ENCODE measurements at places on chromosomes 5 and 9.

DNA sequence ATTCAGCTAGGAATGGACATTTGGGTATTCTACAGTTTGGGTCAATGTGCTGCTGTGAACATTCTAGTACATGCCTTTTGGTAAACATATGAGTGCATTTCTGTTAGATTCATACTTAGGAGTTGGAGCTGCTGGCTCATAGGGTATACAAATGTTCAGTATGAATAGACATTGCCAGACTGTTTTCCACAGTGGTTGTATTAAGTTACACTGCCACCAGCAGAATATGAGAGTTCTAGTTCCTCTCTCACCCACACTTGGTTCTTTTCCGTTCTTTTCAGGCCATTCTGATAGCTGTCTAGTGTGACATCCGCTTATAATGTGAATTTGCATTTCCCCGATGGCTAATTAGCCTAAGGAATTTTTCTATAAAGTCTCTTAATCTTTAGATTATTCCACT, 25.0 kb downstream of the STOM start:
- no peak for DNase-seq

DNA sequence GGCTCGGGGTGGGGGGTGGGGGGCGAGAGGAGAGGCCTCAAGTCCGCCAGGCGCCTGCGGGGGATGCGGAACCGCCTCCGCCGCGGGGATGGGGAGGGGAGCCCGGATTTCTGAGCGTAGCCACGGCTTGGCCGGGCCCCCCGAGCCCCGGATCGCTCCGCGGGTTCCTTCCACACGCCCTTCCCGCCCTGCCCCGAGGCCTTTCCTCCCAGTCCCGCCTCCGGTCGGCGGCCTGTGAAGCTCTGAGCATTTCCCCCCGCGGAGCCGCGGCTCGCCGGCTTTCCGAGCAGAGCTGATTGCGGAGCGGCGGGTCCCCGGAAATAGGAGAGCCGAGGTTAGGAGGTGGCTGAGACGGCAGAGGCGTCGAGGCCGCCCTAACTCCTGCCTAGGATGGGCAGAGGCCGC, 6.1 kb downstream of the IRX4 start:
- DNase-seq: no peak

DNA sequence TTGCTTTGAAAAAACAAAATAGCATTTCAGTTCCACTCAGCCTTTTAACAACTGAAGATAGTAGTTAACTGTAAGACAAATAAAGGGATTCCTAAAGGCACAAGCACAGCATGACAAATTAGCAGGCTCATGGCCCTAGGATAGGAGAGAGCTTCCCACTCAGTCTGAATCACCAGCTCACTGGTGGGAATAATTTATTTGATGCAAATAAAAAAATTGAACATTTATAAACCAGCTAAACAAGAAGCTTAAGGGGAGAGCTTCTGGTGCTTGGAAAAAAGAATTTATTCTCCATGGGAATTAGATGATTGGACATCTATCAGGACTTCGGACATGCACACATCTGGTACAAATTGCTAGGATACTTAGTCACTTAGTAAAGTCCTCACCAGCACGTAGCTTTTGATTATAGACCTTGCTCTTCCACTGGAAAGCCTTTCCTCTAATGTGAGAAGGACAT, 294.1 kb upstream of the TNC start:
- DNase-seq: no peak

- peak; percentile 27 for DNase-seq
These were observed 266.2 kb downstream of the NSG2 start for GRCh38 chr5:174311531-174312269.

GRCh38 chr5:37738057-37738691, 101.7 kb downstream of the GDNF start:
- no peak for DNase-seq

DNA sequence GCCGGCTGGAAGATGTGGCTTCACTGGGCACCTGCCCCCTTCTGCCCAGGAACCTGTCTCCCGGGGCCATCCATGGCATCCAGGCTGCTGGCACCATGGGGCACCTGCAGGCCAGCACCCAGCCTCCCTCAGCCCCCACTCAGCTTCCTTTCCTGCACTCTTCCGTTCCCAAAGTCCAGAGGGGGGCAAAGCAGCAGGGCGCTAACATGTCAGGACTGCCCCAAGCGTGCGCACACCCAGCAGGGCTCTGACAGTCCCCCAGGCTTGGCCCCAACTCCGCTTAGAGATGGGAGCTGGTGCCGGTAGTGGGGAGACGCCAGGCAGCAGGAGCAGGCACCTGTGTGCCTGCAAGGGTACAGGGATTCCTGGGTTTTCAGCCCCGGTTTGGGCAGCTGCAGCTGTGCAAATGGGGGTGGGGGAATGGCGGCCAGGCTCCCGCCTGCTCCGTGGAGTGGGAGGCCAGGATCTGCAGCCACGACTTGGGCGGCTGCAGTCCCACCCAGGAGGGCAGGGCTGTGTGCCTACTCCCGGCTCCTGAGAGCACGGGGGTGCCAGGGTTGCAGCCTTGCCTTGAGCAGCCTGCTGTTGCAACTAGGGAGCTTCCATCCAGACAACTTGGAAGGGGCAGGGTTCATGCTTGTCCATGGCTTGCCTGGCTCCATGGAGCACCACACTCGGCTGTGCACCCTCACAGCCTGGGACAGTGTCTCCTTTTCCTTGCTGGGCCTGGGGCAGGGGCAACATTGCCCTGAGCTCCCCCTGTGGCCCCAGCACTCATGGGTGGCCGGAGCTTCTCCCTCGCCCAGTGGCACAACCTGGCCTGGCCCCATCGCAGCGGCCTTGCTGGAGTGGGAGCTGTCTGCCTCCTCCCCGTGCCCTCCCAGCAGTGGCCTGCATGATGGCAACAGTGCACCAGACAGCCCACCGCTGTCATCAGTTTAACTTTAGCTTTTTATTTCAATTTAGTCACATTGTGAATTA, 561.1 kb downstream of the MTRR start:
- DNase-seq: no peak

- DNase-seq: no peak
These were observed 9.6 kb downstream of the LAMC3 start for GRCh38 chr9:131018621-131019020.

- no peak for DNase-seq
These were observed 128.5 kb downstream of the NUDT12 start for GRCh38 chr5:103434057-103434456.

GRCh38 chr5:107670087-107670931, 428 bp downstream of the EFNA5 start:
- DNase-seq: peak; percentile 23

DNA sequence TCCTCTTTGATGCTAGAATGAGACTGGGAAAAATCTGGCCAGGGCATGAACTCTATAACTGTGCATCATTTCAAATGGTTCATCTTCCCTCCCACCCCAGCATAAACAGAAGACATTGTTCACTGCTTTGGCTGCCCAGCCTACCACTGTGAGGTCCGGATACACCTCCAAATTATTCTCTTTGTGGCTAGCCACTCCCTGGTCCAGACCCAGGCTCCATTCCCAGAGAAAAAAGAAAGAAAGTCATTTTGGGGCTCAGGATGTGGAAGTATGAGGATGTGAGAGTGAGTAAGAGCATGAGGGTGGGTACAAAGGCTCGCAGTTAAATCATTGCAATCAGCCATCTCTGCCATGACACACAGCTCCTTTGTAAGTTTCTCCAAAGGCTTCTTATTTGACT, 559.2 kb downstream of the PSAT1 start:
- DNase-seq: no peak

GRCh38 chr9:99787556-99787955, 34.1 kb upstream of the NR4A3 start:
- DNase-seq: no peak

DNA sequence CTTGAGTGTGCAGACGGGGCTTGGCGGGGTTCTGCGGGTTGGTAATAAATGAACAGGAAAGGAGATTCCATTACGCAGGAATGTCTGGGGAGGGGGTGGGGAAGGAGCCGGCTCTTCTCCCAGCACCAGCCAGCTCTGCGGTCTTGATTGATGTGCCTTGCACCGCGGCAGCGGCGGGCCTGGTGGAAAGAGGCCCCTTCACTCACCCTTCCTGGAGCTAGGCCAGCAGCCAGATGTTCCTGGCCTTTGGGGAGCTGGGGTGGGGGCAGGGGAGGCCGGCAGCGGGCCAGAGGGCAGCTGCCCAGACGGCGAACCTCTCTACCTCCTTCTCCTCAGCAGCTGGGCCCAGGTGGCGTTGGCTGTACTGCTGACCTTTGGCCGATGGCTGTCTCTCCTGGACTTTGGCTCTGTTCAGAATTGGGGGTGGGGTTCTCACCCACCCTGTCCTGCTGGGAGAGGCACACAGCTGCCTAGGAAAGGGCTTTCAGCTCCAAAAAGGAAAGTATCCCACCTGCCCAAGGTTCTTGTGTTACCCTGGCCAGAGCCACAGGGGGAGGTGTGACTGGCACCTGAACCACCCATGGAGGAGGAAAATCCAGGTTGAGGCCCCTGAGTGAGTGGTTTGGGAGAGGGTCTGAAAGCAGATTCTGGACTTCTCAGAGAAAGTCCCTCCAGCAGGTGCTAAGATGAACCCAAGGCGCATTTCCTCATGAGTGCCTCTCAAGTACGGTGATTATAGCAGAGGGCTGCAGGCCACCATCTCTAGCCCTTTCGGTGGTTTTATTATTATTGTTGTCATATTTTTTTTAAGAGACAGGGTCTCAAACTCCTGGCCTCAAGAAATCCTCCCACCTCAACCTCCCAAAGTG, 58.0 kb upstream of the SYNPO start:
- no peak for DNase-seq

DNA sequence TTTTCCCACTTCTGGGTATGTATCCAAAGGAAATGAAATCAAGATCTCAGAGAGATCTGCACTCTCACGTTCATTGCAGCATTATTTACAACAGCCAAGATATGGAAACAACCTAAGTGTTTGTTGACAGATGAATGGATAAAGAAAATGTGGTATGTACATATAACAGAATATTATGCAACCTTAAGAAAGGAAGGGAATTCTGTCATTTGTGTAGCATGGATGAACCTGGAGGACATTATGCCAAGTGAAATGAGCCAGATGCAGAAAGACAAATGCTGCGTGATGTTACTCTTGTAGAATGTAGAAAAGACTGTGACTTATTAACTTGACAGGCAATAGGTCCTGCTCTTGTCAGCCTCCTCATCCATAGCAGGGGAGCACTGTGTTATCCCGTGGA, 31.4 kb downstream of the PPARGC1B start:
- no peak for DNase-seq

DNA sequence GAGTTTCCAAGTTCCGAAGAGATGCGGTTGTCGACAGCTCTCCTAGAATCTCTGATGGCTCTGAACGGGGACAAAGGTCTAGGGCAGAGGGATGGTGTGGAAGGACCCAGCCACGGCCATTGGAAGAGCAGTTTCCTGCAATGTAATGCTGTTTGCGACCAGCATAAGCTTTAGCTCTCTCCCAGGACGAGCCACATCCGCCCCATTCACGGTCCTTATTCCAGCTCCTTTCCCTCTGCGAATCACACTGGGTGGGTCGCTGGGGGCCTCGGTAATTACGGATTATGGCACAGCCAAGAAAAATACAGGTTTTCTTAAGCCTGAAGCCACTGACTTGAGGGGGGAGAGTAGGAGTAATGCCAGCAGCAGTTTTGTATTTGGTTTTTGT, 22.7 kb downstream of the ANXA2R start:
- DNase-seq: peak; percentile 17

DNA sequence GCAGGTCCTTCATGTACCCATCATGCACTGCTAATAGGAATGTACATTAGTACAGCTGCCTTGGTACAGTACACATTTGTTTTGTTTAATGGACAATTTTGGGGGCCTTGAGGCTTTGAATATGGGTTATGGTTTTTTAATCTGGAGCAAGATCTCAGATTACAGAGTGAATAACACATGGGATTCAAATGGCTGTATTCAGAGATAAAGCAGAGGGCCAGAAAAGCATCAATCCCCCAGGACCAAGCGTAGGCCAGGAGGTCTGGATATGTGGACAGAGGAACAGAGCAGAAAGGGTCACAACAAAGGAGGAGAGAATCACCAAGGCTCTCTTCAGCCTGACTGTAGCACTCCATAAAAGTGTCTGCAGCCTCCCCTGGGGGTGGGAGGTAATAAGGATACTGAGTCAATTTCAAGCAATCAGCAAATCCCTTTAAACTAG, 47.7 kb upstream of the STK32A start:
- DNase-seq: no peak

- no peak for DNase-seq
These were observed 19.3 kb upstream of the RAPGEF6 start for GRCh38 chr5:131654309-131654708.

DNA sequence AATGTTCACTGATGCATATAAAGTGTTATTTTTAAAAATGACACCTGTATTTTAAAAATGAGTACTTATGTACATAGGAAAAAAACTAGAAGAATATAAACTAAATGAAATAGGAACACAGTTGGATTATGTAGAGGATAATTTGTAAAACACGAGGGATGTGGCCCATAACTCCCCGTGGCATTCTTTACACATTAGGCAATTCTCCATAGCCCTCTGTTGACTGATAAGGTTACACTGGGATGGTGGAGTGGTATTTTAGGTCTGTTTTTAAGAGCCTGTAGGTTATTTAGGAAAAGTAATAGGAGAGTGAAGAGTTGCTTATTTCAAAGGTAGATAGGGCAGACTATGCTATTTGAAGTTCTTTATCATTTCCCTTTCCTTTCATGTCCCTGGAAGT, 1.8 kb downstream of the CAVIN4 start:
- DNase-seq: no peak

GRCh38 chr5:123647066-123647465, 135.1 kb downstream of the CSNK1G3 start:
- no peak for DNase-seq

DNA sequence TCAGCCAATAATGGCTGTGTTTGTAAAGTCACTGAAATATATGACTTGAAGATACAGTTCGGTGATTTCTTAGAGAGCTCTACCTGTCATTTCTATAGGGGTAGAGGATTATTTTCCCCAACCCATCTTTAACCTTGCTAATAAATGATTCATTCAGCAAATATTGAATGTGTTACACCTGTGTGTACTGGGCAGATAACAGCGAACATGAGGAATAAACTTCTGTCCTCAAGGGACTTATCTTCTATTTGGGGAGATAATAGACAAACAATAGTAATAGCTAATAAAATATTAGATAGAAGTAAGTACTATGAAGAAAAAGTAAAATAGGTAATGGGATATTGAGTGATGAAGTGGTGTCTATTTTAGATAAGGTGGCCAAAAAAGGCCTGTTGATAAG, 9.3 kb downstream of the TTC23L start:
- DNase-seq: no peak

- no peak for DNase-seq
These were observed 602.6 kb upstream of the DMAC1 start for GRCh38 chr9:8401961-8402705.

DNA sequence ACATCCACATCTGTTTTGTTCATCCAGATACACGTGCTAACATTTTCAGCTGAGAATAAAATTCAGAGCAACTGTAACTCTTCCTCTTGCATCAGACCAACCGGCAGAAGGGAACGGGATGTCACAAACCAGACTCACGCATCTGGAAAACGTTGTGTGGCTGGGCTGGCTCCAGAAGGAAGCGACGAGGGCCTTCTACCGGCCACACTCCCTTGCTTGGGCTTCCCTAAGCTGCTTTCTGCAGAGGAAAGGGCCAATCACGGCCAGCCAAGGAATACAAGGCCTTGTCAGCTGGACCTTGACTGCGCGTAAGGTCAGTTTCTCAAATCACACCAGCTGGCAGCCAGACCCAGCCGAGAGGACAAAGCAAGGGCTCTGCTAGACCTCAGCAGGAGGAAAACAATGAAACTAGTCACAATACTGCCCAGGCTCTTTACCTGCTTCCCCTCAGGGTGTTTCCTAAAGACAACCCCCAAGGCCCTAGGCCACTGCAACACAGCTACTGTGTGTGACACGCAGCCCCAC, 106.1 kb downstream of the THBS4 start:
- no peak for DNase-seq

GRCh38 chr5:38420691-38421390, 135.6 kb downstream of the LIFR start:
- no peak for DNase-seq

Data from NCI-H1092 (cell line).